ENCODE measurements at places on chromosomes 1 and 21. TPM values are rescaled to one million over a fixed set of nuclear protein-coding genes. Genes with fewer than 3 reads are reported as not detected.

DNA sequence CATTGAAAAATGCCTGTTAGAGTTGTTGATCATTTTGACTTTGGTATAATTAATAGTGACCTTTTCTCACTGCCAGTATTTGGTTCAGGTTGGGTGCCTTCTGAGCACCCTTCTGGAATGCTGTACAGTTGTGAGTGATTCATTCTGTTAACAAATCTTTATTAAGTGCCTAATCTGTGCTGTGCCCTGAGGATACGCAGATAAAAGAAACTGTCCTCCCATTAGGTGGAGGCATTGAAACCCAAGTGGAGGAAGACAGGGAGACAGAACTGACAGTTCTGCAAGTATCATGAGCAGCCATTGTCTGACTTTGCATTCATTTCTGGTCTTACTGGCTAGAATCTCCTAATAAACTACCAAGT, 76.1 kb upstream of the ZNF326 start:
- no peak for DNase-seq

GRCh38 chr1:58430421-58431275, 115.9 kb downstream of the OMA1 start:
- no peak for DNase-seq

- DNase-seq = no peak
These were observed 273.3 kb downstream of the OLFM3 start for GRCh38 chr1:101723415-101723814.

DNA sequence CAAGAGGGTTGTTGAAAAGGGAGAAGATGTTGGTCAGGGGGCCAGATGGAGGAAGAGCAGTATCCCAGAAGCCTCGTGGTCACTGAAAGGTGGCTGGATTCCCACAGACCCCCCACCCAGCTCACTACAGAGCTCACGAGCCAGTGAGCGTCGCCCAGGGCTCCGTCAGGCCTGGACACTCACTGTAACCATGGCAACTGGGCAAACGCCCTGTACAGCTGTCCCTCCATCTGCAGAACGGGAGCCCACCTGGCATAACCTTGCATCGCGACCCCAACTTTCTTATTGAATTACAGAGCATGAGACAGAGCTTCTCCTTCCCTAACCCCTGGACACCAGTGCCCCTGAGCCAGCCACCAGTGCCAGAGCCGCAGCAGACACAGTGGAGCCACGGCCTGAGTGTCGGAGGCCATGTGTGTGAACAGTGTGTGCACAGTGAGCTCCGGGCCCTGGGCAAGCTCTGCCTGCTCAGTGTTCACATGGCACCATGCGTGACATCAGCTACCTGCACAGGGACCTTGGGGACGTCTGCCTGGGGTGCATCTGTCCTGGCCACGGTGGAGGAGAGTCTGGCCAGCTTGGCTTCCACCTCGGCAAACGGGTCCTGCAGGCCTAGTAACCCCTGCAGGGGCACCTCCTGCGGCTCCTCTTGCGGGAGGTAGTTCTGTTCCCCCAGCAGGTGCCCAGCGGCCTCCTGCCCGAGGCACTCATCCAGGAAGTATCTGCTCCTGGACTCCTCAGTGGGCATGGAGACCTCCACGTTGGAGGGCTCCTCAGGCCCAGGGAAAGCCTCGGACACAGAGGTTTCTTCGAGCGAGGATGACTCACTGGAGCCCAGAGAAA, 25.9 kb upstream of the DDOST start:
- no peak for DNase-seq

DNA sequence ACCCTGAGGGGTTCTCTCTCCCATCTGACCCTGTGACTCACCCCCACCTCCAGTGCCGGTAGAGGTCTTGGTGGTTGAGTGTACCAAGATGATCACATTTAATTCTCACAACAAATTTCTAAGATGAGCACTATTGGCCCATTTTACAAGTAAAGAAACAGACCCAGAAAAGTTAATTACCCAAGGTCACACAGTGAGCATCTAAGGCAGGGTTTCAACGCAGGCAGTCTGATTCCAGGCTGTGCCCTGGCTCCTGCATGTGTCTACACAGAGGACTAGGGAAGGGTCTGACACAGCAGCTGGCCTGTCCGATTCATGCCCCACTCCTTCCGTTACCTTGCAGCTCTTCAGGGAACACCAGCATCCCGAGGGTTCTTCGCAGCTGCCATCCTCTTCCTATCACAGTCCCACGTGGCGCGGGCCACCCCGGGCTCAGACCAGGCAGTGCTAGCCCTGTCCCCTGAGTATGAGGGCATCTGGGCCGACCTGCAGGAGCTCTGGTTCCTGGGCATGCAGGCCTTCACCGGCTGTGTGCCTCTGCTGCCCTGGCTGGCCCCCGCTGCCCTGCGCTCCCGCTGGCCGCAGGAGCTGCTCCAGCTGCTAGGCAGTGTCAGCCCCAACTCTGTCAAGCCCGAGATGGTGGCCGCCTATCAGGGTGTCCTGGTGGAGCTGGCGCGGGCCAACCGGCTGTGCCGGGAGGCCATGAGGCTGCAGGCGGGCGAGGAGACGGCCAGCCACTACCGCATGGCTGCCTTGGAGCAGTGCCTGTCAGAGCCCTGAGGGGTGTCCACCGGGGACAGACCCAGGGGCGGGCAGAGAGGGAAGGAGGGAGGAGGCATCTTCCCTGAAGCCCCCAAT, 7.5 kb downstream of the NCDN start:
- no peak for DNase-seq

LCE1F gene
- not detected for total RNA-seq
